ENCODE measurements at places on chromosomes 13 and 19.
A peak's percentile ranks its signal among the peaks of the same experiment; 100 is the strongest.

DNA sequence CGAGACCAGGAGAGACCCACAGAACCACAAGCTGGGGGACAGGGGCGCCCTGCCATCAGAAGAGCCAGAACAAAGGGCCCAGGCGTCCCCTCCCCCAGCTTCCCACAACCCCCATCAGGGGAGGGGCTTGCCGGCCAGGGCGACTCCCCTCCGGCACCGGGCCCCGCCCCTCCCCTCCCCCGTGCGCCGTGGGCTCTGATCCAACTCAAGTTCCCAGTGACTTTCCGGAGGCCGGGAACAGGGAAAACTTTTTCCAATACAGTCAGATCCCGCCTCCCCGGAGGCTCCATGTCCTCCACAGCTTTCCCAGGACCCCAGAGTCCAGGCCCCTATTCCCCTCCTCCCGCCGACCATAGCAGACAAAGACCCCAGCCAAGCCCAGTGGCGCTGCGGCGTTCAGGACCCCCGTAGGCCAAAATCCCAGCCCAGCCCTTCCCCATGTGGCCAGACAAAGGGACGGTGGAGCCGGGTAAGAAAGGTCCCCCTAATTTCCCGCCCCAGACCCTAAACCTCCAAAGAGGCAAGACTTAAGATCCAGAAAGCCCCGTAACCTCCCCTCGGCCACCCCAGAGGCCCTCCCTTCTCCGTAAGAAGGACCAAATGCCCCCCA lies 673 bp downstream of the TEAD2 start:
- DNase-seq: no peak

DNA sequence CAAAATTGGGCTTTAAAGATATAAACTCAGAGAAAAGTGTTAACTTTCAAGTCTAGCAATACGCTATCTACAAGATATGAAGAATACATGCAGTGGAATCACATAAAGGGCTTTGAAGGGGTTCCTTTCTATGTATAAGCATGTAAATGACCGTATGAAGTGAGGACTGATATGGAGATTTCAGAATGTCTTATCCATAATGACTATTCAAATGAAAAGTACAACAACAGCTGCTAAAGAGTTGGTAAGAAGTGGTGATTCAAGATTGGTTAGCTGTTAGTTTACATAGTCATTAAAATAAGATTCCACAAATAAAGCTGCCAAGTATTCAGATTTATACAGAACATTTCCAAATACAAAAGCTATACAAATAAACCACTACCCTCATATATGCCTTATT lies 153.4 kb upstream of the STARD13 start:
- no peak for DNase-seq

GRCh38 chr19:45215391-45216191 lies 29.6 kb downstream of the EXOC3L2 start:
- no peak for DNase-seq

- DNase-seq: peak; percentile 47
Observed at GRCh38 chr13:41428155-41428554, 29.2 kb upstream of the RGCC start.

DNA sequence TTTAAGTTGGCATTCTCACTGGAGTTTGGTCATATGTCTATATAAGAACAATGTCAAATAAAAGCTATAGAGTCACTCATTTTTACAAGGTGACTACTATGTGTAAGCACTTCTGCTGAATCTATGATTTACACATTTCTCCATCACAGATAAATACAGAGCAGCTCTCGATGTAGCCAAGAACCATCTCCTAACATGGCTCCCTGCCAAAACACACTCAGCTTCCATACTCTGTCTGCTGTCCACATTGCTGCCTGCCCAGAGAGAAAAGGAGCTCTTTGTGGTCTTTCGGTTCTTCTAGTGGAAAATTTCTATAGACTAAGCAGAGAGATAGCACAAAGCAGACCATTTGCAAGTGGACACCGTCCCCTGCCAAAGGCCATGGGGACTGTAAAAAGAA lies 190.9 kb upstream of the KLF12 start:
- DNase-seq: no peak

- no peak for DNase-seq
Observed at GRCh38 chr19:21115430-21115829, 26.4 kb upstream of the ZNF431 start.

GRCh38 chr13:33207615-33207961 lies 78.0 kb downstream of the STARD13 start:
- no peak for DNase-seq

DNA sequence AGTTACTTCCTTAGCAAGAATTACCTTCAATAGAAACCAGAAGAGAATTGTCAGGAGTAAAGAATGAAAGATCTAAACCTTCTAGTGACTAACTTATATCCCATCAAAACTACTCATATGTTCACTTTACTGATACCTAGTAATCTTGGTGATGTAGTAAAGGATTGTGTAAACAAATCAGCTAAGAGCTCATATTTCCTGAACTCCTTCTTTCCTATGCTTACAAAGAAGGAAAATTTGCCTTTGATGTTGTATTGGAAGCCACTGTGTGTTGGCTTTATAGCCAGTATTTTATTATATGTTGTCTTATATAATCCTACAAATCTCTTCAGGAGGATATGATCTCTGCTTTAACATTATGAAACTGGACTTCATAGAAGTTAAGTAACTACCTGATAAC lies 671.0 kb downstream of the PCDH9 start:
- DNase-seq: no peak

DNA sequence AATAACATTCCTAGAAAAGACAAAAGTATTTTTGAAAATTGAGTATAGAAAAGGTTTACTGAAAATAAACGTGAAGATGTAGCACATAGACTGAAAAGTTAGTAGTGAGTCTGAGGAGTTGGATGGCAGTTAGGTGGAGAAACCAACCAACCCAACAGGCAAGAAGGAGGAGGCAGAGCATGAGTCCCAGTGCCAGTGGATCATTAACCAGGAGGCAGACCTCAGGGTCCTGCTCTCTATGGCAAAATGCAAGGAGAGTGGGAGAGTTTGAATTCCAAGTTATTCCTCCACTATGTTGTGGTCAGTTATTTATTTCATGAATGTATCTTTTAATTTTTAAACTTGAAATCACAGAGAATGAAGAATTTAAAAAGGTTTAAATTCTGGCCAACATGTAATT lies 446.4 kb downstream of the GPC6 start:
- no peak for DNase-seq

- no peak for DNase-seq
Observed at GRCh38 chr13:112447761-112448603, 71.8 kb downstream of the SPACA7 start.

GRCh38 chr19:46192992-46193650 lies 36.4 kb upstream of the IGFL1 start:
- peak; percentile 66 for DNase-seq

GRCh38 chr19:27765397-27765796 lies 1447.6 kb downstream of the UQCRFS1 start:
- DNase-seq: no peak

GRCh38 chr13:112057736-112058518 lies 9.0 kb upstream of the SOX1 start:
- DNase-seq: no peak

GRCh38 chr13:50745542-50746115 lies 97.9 kb downstream of the DLEU7 start:
- DNase-seq: no peak

DNA sequence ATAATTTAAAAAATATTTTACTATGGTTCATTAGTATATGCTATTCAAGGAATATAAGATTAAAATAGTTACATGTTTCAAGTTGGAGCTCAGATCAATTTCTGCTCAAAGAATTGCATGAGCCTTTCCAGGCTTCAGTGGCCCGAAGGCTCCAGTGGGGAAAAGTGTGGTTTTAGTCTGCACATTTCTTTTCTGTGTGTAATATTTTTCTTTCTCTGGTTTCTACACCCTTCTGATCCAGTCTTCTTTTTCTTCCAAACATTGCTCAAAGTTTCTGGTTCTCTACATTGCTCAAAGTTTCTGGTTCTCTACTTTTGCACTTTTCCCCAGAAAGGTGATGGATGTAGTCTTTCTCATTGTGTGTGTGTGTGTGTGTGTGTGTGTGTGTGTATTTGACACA lies 64.7 kb upstream of the OXGR1 start:
- no peak for DNase-seq

DNA sequence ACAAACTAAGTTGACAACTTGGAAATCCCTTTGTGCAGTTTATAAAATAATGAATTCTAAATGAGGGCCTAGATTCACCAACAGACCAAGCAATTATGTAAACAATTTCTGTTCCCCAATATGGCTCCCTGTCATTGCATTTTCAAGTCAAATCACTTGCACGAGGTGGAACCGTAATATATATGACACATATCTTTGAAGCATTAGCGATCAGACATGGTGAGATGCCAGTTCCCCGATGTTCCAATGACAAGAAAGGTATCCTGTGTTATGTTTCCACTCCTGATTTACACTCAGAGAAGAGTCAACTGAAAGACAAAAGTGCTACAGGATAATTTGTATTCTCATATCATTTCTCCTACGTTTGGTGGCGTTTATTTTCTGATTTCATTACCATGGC lies 108.5 kb upstream of the TDRD3 start:
- DNase-seq: no peak

- no peak for DNase-seq
Observed at GRCh38 chr13:32051156-32051555, 19.6 kb downstream of the FRY start.

DNA sequence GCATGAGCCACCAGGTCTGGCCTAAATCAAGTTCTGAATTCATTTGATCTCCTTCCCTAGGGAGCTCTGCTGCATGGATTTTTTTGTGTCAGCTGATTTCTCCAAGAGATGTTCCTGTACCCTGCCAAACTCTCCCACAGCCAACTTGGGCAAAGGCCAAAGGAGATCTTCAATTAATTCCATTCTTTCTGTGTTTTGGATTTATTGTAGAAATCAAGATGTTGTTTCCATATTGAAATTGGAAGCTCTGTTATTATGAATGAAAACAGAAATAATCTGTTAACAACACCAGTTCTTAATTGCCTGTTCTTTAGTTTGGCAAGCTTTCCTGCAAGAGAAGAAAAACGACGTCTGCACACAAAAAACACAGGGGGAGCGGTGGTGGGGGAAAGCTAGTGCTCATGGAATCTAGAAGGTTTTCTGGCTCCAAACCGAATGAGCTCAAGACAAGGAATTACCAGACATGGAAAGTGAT lies 86.5 kb upstream of the ABCC4 start:
- DNase-seq: no peak

GRCh38 chr13:36282821-36283432 lies 14.7 kb downstream of the CCDC169 start:
- peak; percentile 18 for DNase-seq

- no peak for DNase-seq
Observed at GRCh38 chr13:50809133-50810090, 34.1 kb downstream of the DLEU7 start.

- DNase-seq: no peak
Observed at GRCh38 chr19:45524575-45525129, 17.4 kb downstream of the VASP start.

DNA sequence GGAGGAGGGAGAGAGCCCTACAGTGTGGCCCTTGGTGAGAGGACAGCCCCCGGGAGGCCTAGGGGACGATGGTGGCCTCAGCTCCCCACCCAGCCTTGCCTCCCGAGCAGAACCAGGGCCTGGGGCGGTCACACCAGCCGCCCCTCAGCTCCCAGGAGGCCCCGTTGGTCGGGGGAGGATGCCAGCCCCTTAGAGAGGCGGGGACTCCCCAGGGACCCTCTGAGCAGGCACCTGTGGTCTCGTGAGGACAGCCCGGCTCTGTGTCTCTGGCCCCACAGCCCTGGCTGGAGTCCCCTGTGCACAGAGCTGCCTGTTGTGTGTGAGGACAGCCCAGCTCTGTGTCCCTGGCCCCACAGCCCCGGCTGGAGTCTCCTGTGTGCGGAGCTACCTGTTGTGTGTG lies 158.8 kb downstream of the KDM4B start:
- DNase-seq: no peak

GRCh38 chr13:80802946-80803345 lies 462.0 kb upstream of the SPRY2 start:
- DNase-seq: no peak
